ENCODE measurements at places on chromosomes 1 and 21.

GRCh38 chr1:91502672-91503184, 2.1 kb downstream of the CDC7 start:
- no peak for DNase-seq

GRCh38 chr1:174809755-174810280, 189.9 kb upstream of the CACYBP start:
- no peak for DNase-seq

DNA sequence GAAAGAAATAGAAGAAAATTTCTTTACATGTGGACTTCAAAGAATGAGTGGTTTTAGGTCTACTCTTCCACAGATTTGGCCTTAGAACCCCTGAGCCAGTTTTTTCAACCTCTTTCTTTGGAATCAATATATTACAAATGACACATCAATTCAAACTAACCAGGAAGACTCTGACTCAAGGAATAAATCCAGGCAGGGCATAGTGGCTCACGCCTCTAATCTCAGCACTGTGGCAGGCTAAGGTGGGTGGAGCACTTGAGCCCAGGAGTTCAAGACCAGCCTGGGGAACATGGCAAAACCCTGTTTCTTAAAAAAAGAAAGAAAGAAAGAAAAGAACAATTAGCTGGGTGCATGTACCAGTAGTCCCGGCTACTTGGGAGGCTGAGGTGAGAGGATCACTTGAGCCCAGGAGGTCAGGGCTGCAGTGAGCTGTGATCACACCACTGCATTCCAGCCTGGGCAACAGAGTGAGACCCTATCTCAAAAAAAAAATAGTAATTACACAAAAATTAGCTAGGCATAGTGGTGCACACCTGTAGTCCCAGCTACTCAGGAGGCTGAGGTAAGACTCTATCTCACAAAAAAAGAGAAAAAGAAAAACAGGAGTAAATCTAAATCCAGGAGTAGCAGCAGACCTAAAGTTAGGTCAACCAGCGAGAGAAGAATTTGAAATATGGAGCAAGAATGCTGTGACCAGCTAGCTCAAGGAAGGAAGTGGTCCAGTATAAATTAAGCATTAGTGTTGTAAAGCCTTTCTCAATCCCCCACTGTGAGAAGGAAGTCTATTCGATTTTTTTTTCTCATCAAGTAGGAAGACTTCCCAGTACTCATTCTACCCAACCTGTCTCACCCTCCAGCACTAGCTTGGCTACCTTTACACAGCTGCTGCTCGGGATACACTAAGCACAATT, 1.9 kb downstream of the SORT1 start:
- DNase-seq: no peak

GRCh38 chr1:15417059-15417934, 7.6 kb downstream of the EFHD2 start:
- no peak for DNase-seq

DNA sequence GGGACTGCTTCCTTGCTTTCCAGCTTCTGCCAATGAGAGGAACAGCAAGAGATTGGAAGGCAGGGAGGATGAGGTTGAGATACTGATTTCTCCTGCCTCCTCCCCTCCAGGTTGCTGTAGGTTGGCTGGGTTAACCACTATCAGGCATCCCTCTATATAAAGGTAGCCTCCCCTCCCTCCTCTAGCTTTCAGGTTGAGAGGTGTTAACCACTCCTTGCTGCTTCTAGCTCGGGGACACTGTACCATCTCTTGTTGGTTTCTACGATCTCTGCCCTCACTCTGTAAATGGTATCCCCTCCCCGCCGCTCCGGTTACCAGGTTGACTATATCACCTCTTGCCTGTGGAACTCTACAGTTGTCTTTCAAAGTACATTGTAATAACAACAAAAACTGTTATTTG, 16.7 kb downstream of the LPAR3 start:
- DNase-seq: no peak

- DNase-seq: no peak
Observed at GRCh38 chr1:20423169-20423795, 62.7 kb downstream of the CAMK2N1 start.

DNA sequence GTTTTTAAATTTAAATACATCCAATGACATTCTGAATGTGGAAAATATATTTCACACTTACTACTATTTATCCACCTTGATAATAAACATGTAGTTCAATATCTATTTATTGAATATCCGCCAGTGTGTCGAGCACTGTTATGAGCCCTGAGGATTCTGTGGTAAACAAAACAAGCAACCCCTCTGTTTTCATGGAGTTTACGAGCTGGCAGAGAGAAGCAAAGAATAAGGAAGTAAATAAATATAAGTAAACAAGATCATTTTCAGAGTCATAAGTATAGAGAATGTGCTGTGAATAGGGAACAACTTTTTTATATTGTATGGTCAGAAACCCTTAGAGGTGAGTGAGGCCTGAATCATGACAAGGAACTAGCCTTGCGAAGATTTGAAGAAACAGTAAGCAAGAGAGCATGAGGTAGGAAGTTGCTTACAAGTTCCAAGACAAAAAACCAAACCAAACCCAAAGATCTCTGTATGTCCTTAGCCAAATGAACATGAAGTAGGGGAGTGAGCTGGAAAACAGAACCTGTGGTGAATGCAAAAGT, 6.4 kb upstream of the SERBP1 start:
- DNase-seq: no peak

DNA sequence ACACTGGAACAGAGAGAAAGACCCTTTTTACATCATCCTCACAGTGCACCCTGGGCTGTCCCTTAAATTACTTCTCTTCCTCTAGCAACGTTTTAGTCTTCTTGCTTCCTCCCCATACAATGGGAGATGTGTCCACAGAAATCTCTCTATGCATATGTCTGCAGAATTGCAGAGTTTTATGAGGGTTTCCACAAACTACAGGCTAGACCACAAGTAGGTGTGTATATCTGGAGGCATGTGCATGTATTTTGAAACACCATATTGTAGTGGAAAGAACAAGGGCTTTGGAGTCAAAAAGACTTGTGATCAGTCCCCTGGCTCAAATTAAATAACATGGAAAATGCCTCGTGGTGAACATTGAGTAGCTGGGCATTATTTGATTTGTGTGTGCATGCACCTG, 121.3 kb upstream of the IPO9 start:
- DNase-seq: no peak

DNA sequence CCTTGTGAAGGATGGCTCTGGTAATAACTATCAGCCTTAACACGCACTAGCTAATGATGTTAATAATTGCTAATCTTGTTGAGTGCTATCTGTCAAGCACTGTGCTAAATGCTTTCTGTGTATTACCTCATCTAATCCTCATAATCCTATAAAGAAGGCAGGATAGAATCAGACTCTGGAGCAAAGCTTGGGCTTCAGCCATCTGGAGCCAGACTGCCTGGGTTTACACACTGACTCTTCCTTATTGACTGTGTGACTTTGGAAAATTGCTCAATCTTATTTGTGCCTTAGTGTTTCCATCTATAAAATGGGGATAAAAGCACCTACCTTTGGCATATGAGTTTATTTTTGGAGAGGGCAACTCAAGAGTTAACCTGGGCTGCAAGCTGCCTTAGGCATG, 216.1 kb downstream of the NUF2 start:
- DNase-seq: no peak

DNA sequence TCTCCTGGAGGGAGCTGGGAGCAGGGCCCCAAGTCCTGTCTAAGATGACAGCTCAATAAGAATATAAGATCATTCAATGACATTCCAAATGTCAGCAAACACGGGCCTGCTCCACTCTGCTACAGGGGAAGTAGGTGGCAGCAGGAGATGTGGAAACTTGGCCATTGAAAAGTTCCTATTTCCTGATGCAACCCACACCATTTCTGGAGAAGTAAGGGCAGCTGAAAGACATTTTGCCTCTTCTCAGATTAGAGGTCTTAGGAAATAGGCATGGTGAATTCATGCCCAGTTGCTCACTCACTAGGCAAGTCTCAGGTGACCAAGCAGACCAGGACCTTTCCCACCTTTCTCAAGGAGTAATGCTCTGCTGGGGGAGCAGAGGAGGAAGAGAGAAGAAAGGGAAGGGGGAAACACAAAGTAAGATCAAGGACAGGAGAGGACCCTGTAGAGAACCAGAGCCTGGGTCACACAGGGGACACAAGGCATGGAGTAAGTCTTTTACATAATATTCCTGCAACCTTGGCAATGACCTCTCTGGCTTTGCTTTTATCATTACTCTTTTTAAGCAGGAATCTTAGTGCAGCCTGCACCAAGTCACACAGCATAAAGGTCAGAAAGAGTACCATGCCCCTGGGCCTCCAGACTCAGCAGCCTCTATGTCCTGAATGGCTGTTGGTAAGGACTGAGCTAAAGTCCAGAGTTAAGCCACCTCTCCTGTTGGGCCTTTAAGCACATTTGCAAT, 68.9 kb downstream of the DMAP1 start:
- DNase-seq: no peak

- DNase-seq: no peak
Observed at GRCh38 chr1:198794498-198794897, 155.7 kb downstream of the PTPRC start.

GRCh38 chr1:203550846-203551245, 56.9 kb downstream of the OPTC start:
- DNase-seq: no peak

DNA sequence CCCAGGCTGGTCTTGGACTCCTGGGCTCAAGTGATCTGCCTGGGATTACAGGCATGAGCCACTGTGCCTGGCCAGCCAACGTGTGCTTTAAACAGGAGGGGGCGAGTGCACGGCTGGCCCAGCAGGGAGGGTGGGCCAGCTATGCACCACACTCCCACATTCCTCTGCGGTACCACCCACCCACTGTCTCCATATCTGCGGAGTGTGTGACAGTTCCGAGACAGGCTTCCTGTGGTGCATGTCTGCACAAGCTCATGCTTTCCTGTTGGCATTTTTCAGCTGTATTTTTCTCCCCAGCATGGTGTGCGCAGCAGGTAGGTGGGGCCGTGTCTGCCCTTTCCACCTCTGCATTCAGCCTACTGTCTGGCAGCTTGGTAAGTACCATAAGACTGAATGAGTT, 183.3 kb downstream of the AJAP1 start:
- DNase-seq: no peak

- no peak for DNase-seq
Observed at GRCh38 chr1:54331091-54331772, 75.0 kb downstream of the SSBP3 start.

DNA sequence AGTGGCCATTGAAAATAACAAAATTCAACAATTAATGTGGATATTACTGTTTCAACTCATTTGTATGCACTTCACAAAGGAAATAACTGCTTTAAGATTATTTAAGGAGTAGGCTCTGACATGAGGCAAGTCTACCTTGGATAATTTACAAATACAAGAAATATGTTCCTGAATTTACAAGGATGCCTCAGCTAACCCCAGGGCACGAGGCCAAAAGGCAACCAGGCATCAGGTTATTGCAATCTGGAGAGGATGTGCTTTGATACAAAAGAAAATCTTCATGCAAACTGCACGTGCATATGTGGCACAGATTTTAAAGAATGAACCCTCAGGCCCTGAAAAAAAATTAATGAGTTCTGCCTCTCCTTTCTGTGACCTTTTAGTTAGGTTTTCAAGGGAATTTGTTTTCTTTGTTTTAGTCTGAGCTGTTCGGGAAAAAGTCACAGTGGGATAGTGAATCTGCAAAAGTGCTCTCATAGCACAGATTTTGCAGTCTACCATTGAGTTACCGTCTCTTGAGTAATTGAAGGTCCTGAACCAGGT, 1304.2 kb upstream of the ADGRL4 start:
- no peak for DNase-seq

GRCh38 chr21:28215214-28215954, 777.3 kb downstream of the LTN1 start:
- no peak for DNase-seq

DNA sequence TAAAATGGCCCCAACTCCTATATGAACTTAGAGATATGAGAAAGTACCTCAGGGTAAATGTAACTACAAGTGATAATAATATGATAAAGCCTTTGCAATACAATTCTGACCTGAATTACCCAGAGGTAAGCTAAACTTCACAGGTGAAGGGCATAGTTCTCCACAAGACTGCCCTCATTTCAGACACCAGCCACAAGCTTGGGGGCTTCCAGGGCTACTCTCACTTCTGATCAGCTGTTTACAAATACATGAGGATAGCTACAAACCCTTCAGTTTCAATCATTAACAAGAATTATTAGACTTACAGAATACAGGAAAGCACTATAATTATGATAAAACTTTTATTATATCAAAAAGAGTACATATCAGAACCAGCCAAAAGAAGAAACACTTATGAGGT, 18.7 kb upstream of the DPH5 start:
- DNase-seq: no peak

- no peak for DNase-seq
Observed at GRCh38 chr1:231731268-231731667, 104.7 kb downstream of the DISC1 start.

DNA sequence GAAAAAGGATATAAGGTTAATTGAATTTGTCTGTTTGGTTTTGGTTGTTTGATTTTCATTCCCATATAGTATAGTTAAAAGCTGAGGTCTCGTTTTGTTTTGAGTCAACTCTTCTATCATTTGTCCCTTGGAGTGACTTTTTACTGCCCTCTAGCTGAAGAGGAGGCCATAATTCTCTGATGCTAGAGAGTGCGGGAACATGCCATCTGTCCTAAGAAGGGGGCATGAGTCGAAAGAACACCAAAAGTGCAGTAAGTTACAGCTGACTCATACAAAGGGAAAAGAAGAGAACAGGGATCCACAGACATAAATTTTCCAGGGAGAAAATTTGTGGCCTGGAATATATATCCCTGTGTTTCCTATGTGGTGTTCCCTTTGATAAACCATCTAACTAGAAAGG, 4.1 kb downstream of the KRTAP21-3 start:
- DNase-seq: no peak

GRCh38 chr1:31374511-31375196, 1.8 kb upstream of the FABP3 start:
- peak; percentile 78 for DNase-seq

DNA sequence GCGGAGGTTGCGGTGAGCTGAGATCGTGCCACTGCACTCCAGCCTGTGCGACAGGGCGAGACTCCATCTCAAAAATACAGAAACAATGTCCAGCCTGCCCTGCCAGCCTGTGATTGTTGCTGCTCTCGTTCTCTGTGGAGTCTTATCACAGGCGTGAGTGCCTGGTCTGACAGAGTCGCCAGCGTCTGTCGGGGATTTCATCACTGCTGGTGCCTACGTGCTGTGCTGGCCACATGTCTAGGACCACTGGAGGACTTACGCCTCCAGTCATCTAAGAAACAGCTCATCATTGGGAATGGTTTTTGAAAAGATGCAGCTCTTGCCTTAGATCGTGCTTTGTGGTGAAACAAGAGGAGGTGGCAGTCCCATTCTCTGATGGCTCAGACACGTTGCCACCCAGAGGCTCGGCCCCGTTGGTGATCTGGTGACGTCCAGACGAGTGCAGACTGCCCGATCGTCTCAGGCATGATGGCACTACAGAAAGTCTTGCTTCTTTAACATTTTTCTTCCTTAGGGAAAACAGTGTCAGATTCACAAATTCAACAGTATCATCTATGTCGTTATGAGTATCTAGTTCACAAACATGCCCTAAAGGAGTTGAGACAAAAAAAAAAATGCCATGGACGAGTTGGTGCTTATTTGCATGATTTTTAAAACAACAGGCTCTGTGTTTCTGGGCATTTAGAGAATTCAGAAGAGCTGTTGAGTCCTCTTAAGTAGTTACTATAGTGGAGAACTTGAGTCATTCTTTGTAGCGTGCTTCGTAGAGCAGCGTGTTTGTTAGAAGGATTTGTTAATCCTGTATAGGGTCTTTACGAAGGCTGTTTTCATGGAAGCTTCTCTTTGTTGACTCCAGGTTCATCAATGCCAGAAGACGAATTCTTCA, 47.5 kb downstream of the CBS start:
- DNase-seq: no peak
